ENCODE measurements at places on chromosomes 6 and 20. TPM values are rescaled to one million over a fixed set of nuclear protein-coding genes. Genes with fewer than 3 reads are reported as not detected.

DNA sequence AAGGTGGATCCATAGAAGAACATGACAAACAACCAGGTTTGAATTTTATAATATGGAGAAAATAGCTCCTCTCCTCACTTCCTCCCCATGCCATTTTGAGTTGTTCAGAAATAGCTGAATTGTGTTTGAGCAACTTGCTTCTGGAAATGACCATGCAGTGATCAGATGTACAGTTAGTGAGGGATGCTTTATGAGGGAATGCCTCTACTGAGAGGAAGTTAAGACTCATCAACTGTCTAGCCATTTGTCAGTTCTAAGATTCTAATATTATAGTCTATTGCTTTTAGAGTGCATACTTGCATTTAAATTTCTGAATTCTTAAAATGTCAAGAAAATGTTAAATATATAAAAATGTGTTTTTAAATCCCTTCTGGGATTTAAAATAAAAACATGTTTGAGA lies 3.8 kb downstream of the LAMA2 start:
- no peak overlapping the region for H3K27ac ChIP-seq
- H3K4me3 ChIP-seq: no peak overlapping the region
- DNase-seq: no peak
- H3K4me1 ChIP-seq: peaks cover 14% of the 10 kb centered on the region
- no peaks in the 10 kb centered on the region for H3K36me3 ChIP-seq

GRCh38 chr20:34927736-34928135 lies 27.9 kb downstream of the GSS start:
- no peaks in the 10 kb centered on the region for H3K4me1 ChIP-seq
- H3K4me3 ChIP-seq: no peak overlapping the region
- no peaks in the 10 kb centered on the region for H3K27me3 ChIP-seq
- no peak for DNase-seq
- peaks cover 15% of the 10 kb centered on the region for H3K36me3 ChIP-seq

Gene SLC16A10
- 37.6 TPM for total RNA-seq

Gene PPARD
- 9.7 TPM for total RNA-seq

Gene TREM2
- not detected for total RNA-seq
